Activated naive CD4-positive, alpha-beta T cell treated with anti-CD3 and anti-CD28 coated beads for 36 hours (primary cell): ENCODE measurements at places on chromosomes 7 and 10. TPM values are rescaled to one million over a fixed set of nuclear protein-coding genes. Genes with fewer than 3 reads are reported as not detected.

ASAH2 gene
- total RNA-seq = 5.0 TPM

PHKG1 gene
- total RNA-seq = 3.8 TPM

BTBD16 gene
- not detected for total RNA-seq

ACSM6 gene
- not detected for total RNA-seq

PKD2L1 gene
- not detected for total RNA-seq

PAPOLB gene
- total RNA-seq = not detected

FANK1 gene
- 0.38 TPM for total RNA-seq

NCF1 gene
- 0.50 TPM for total RNA-seq

TRPV5 gene
- not detected for total RNA-seq

C10orf62 gene
- not detected for total RNA-seq

- DNase-seq = no peak
Observed at GRCh38 chr7:101901661-101902491, 84.5 kb downstream of the CUX1 start.

DNA sequence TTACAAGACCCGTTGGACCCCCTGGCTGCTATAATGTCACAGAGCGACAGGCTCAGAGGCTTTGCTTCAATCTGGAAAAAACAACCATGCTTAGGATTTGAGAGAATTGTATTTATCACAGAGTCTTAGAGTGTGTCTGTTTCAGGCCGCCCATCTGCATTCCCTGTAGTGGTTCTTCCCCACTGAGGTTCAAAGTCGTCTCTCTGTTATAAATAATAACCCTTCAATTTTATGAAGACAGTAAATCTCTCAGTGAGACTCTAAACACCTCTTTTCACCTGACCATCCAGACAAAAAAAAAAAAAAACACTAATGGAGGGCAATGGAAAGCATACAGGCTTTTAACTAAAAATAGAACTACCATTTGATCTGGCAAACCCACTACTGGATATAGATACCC lies 565.4 kb upstream of the AUTS2 start:
- DNase-seq = no peak

- peak; percentile 7 for DNase-seq
Observed at GRCh38 chr7:148754912-148755311, 56.2 kb downstream of the CUL1 start.

- DNase-seq = no peak
Observed at GRCh38 chr7:74283858-74284447, 5.3 kb upstream of the CLIP2 start.

GRCh38 chr10:105840288-105840770 lies 1199.2 kb downstream of the SORCS3 start:
- no peak for DNase-seq

DNA sequence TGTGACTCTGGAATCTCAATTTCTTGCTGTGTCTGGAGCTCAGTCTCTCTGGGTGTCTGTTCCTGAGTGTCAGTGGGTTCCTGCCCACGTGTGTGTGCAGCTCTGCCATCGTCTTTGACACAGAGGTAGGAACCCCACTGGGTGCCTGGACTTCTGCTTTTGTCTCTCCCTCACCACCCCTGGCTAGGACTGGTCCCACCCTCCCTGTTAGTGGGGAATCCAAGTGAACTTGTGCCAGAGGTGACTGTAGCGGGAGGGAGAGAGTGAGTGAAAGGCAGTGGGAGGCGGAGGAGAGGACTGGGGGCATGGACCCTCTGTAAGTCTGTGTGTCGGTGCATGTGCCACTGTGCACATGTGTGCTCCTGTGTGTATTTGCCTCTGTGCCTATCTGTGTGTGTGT lies 299.9 kb upstream of the ZMIZ1 start:
- no peak for DNase-seq

DNA sequence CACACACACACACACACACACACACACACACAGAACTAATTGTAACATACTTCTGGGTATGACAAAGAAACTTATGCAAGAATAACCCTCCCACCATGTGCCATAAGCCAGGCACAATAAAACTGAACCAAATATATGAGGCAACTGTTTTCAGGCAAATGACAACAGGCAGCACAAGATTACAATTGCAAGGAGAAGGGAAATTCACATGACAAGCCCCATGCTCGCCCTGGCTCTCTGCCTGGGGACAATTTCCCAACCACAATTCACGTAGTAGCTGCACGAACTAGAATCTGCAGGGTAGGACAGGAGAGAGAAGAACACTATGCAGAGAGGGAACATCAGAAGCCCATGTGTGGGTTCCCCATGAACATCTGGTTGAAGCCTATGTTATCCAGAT lies 143.3 kb downstream of the CALN1 start:
- DNase-seq = no peak

- no peak for DNase-seq
Observed at GRCh38 chr7:105896407-105896911, 20.1 kb upstream of the ATXN7L1 start.

- no peak for DNase-seq
Observed at GRCh38 chr7:119065966-119066365, 841.5 kb downstream of the ANKRD7 start.

DNA sequence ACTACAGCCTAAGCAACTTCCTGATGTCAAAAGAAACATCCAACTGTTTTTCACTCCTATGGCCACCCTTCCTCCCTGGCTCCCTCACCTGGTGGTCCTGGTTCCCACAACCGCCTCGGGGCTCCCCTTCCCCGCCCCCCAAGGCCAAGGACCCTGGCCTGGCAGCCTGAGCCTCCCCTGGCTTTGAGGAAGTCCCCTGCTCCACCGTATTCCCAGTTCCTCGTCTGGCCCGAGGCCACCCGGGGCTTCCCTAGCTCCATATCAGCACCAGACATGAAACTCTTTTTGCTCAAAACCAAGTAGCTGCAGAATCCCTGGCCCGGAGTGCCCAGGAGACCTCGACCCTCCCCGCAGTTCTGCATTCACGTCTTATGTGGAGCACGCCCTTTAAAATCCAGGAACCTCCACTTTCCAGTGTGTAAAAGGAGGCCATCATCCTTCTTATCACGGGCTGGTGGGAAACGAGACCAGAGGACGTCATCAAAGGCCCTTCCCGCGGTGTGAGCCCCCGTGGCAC lies 82.9 kb downstream of the PRKAG2 start:
- DNase-seq = no peak

- no peak for DNase-seq
Observed at GRCh38 chr7:137080516-137081203, 212.2 kb downstream of the CHRM2 start.

- no peak for DNase-seq
Observed at GRCh38 chr7:139753693-139754111, 24.1 kb downstream of the HIPK2 start.

- no peak for DNase-seq
Observed at GRCh38 chr10:88115407-88115806, 252.0 kb downstream of the PTEN start.

DNA sequence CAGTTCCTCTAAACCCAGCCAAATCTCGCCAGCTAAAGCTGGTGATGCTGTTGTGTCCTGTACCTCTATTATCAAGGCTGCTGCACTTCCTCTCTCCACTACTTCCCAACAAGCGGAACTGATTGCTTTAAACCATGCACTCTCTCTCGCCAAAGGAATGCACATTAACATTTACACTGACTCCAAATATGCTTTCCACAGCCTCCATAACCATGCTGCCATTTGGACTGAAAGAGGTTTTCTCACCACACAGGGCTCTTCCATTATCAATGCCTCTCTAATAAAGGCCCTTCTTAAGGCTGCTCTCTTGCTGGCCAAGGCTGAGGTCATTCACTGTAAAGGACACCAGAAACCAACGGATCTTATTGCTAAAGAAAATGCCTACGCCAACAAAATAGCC lies 11.4 kb upstream of the LRRC61 start:
- no peak for DNase-seq

DNA sequence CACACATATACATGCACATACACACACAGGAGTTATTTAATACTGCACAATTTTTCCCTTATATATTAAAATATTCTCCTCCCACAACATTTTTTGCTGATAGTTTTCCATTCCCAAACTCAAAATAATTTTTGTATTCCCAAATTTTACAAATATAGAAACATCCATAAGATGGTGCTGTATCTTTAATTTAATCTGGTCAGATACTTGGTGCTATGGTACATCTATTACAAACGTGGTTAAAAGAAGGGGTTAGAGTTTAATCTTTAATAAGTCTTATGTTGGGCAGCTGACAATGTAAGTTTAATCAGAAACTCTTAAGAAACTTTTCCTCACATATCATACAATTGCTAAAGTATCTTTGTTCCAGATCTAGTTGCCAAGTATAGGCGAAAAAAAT lies 10.2 kb upstream of the CADPS2 start:
- no peak for DNase-seq

GRCh38 chr10:100364735-100365391 lies 17.8 kb downstream of the SCD start:
- no peak for DNase-seq

DNA sequence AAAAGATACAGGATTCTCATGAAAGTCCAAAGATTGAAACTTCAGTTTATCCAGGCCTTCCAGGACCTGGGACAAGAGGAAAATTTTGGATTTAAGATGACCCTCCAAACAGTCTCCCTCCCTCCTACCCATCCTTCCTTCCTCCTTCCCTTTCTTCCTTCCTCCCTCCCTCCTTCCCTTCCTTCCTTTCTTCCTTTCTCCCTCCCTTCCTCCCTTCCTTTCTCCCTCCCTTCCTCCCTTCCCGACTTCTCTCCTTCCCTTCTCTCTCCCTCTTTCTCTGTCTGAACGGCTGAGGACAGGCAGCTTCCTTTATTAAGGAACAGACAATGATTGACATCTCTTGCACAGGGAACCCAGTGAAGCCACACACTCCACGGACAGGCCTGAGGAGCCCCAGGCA lies 23.3 kb downstream of the SFTPD start:
- DNase-seq = no peak

GRCh38 chr10:119657725-119658124 lies 6.5 kb downstream of the BAG3 start:
- DNase-seq = no peak
